CD8-positive, alpha-beta memory T cell (primary cell): ENCODE measurements at places on chromosomes 16 and 17. TPM values are rescaled to one million over a fixed set of nuclear protein-coding genes. Genes with fewer than 3 reads are reported as not detected.
A peak's percentile ranks its signal among the peaks of the same experiment; 100 is the strongest.

Gene SNAI3
- 2.8 TPM for total RNA-seq

Gene DPEP1
- total RNA-seq = not detected

Gene VPS4A
- 35.9 TPM for total RNA-seq

Gene PPP1R27
- total RNA-seq = not detected

Gene EPN3
- not detected for total RNA-seq

Gene DBNDD1
- 0.13 TPM for total RNA-seq

Gene FOXO3B
- total RNA-seq = 5.4 TPM

Gene NAGS
- 0.60 TPM for total RNA-seq

Gene COX10
- total RNA-seq = 30.4 TPM

Gene CES3
- total RNA-seq = 0.16 TPM

Gene PCTP
- 8.5 TPM for total RNA-seq

Gene MSRB1
- total RNA-seq = 20.4 TPM

Gene TEKT1
- not detected for total RNA-seq

Gene ABI3
- 48.5 TPM for total RNA-seq

Gene P2RX1
- 0.13 TPM for total RNA-seq

Gene ZNF23
- total RNA-seq = 9.2 TPM

- DNase-seq = no peak
These were observed 706 bp downstream of the HLF start for GRCh38 chr17:55265311-55266021.

- DNase-seq = no peak
These were observed 14.6 kb upstream of the ETV4 start for GRCh38 chr17:43560461-43561427.

GRCh38 chr16:69469807-69470561, 45.6 kb downstream of the CYB5B start:
- no peak for DNase-seq

- DNase-seq = no peak
These were observed 10.6 kb downstream of the ICAM2 start for GRCh38 chr17:64009571-64010402.

- DNase-seq = no peak
These were observed 1.4 kb downstream of the GOT2 start for GRCh38 chr16:58732545-58733247.

GRCh38 chr17:6437466-6437865, 2.5 kb upstream of the AIPL1 start:
- no peak for DNase-seq

DNA sequence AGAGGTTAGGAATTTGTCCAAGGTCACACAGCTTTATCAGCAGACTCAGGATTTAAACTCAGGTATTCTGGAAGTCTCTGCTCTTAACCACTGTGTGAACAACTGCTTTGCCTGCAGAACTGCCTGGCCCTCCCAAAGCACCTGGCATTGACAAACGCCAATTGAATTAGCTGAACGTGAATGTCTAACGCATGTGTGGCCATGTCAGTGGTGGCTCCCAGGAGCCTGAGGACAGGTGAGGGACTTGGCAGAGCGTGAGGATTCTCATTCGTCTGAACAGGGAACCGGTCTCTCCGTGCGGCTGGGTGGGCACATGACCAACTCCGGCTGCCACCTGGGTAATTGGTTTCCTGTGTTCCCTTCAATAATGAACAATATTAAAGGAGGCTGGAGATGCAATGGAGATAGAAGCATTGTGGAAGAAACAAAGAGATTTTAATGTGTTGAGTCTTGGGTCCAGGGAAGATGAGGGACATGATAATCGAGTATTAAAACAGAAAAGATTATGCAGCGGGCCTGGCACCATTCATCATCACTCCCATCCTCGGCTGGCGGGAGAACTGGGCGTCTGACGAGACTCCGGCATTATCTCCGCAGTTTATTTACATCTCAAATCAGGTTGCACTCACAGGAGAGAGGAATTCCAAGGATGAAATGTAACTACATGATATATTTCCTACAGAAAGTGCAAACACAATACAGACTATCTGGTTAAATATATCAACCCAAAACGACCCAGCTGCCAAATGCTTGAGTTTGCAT, 113.5 kb downstream of the NPIPB5 start:
- DNase-seq = no peak

DNA sequence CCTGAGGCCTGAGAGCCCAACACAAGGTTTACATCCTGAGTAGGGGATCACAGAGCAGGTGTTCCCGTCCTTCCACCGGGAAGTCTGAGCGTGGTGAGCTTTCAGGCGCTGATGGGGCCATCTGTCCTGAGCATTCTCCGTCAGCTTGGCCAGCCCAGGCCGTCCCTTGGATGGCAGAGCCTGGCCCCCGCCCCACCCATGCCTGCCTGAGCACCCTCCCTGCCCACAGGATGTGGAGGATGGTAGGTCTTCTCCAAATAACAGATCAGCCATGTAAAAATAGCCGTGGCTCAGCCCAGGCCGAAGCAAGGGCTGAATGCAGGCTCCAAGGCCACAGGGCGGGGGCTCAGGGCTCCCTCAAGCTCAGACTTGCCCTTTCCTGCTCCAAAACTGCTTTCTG, 20.2 kb downstream of the SPNS2 start:
- no peak for DNase-seq

GRCh38 chr17:63276821-63277220, 169.3 kb downstream of the CYB561 start:
- DNase-seq = no peak

DNA sequence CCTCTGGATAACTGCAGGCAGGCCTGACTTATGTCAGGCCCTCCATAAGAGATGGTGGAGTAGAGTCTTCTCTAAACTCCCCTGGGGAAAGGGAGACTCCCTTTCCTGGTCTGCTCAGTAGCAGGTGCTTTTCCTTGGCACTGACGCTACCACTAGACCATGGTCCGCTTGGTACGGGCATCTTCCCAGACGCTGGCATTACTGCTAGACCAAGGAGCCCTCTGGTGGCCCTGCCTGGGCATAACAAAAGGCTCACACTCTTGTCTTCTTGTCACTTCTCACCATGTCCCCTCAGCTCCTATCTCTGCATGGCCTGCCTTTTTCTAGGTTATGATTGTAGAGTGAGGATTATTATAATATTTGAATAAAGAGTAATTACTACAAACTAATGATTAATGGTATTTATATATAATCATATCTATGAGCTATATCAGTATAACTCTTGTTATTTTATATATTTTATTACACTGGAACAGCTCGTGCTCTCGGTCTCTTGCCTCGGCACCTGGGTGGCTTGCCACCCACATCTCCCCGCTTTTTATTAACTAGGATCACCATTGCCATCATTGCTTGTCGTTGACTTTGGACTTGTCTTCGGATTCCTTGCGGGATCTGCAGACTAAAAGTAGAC, 59.8 kb upstream of the ARL4D start:
- peak; percentile 58 for DNase-seq

GRCh38 chr17:73227379-73227778, 34.3 kb downstream of the CPSF4L start:
- no peak for DNase-seq

- DNase-seq = no peak
These were observed 365.2 kb downstream of the C16orf95 start for GRCh38 chr16:86951831-86952598.

DNA sequence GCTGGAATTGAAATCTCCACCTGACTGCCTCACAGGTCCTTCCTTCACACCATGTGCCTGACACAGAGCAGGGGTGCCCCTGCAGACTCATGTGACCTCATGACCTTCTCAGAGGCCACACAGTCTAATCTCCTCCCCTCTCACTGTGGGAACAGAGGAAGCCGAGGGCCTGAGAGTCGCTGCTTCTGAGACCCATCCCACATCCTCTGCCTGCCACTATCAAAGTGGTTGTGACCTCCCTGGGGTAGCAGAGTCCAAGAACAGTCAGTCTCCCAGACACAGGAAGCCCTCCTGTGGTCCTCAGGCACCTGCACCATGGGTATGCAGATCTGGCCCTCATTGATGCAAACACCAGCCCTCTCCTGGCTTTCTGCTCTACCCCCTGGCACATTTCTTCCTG, 78.5 kb downstream of the RAB11FIP4 start:
- no peak for DNase-seq

DNA sequence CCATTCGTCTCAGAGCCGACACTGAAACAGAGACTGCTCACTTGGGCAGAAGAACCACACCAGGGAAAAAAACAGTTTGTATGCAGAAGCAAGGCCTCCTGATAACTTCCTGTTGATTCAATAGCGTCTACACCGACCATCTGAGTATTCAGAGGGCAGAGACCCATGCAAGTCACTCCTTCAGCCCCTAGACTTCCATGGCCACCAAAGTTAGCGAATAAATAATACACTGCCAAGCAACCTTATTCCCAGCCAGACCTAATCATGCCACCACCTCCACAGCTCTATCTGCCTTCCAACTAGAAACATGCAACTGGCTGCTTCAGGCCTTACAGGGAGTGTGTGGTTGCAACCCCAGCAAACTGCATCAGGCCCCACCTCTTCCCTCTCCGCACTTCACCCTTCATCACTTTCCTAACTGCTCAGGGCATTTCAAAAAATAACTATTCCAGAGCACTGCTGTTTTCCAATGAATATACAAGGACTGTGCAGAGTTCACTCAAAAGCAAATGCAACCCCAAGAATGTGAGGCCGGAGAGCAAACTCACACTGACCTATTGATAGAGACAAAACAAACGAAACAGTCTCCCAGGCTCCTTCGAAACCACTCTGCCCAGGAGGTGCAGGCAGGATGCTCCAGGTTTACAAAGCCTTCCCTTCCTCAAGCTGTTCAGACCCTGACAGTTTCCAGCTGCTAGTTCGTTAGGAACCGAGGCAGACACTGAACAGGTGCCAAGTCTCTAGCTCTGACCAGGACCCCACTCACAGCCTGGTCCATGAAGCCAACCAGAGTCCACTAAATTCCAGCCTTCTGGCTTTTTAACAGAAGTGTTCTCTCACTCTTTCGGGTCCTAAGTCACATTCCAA, 3.6 kb downstream of the USP7 start:
- DNase-seq = no peak

DNA sequence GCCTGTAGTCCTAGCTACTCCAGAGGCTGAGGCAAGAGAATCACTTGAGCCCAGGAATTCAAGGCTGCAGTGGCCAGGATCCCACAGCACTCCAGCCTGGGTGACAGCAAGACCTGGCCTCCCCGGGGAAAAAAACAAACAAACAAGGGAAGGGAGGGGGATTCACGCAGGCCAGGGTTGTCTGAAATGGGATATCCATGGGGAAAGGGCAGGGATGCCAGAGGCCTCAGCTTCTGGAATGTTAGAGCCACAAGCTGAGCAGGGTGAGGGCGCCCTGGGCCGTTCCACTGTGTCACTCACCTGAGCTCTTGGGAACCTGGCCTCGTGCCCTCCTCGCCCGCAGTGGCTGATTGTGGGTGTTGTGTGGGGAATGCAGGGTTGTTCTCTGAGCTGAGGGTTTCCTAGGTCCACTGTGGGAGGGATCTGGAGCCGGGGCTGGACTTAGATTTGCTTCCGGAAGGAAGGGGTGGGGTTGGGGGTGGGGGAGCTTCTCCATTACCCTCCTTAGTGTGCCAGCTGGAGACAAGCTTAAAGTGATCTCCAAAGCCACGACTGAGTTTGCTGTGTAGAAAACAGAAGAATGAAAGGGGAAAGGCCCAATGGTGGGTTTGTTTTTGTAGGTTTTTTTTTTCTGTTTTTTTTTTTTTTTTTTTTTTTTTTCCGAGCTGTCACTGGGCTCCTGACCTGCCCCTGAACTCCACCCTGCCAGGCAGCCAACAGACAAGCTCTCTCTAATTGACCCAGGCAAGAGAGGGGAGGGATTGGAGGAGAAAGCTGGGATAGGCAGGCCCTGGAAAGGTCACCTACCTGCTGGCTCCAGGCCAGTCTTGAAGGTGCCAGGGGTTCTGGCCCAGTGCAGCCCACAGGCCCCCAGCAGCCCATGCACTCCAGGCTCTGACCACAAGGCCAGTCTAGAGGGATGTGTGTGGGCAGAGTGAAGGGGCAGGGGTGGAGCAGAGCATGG, at the start of gene SULT1A1:
SULT1A1 (minus strand) TSS at position 414 of the 964 bp plus-strand sequence. CDS start 1,189 bp downstream, outside the sequence.
- no peak for DNase-seq

- DNase-seq = no peak
These were observed 47.2 kb downstream of the SCNN1G start for GRCh38 chr16:23229714-23230113.

DNA sequence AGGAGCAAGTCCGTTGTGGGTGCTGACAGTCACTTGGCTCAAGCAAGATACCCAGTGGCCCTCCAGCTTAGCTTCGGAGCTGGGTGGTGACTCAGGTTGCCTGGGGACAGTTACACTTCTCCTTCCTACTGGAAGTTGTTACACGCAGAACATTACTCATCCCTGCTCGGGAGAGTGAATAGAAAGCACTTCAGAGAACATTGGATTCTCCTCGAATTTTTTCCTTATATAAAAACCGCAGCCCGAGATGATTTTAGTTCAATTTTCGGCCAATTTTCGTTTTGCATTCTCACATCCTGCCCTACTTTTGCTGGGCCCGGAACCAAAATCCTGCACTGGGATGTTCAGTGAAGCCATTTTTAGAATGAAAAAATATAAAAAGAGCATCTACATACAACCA, 99.7 kb downstream of the ELAC2 start:
- no peak for DNase-seq

- DNase-seq = no peak
These were observed 51.1 kb upstream of the MRC2 start for GRCh38 chr17:62576382-62576781.

DNA sequence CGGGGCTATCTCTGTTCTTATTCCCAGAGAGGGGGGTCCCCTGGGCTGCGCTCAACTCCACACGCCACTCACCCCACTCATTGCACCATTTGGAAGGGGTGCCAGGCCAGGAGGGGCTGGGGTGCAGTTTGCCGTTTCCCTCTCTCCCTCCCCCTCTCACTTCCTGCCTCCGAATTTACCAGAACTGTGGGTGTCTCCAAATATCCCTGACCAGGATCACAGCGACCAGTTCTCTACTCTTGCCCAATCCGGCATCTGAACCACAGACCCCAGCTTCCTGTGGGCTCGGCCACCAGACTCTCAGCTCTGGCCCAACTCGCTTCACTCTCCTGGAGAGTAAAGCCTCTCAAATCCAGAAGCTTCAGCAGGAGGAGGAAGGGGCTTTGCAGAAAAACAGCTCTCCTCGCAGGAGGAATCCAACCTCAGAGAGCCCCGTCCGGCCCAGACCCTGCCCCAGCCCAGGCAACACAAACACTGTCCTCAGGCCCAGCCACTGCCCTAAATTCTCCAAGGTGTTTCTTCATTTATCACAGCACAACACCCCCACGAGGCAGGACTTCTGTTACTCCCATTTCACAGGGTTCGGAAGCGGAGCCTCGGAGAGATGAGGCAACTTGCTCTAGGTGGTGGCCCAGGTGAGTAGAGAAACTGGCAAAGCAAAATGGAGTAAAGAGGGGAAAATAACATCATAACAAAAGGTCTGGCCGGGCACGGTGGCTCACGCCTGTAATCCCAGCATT, 423 bp upstream of the ASGR2 start:
- no peak for DNase-seq

DNA sequence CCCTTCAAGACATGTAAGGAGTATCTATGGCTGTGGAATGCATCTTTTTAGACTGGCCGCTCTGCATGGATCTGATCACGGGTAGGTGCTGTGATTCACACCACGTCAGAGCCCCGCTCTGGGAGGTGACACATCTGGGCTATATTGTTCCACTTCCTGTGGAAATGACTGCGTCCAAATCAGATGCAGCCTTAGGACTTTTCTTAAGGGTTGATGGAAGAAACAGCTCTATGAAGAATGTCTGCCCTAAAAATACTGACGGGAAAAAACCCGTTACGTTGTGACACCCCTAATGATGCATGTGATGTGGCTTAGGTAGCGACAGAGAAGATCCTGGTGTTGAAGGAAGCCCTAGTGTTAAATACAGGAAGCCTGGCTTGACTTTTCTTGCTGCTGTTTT, 12.2 kb downstream of the BANP start:
- peak; percentile 50 for DNase-seq
